CD4-positive, CD25-positive, alpha-beta regulatory T cell (primary cell): ENCODE measurements at places on chromosomes 12 and 14.

DNA sequence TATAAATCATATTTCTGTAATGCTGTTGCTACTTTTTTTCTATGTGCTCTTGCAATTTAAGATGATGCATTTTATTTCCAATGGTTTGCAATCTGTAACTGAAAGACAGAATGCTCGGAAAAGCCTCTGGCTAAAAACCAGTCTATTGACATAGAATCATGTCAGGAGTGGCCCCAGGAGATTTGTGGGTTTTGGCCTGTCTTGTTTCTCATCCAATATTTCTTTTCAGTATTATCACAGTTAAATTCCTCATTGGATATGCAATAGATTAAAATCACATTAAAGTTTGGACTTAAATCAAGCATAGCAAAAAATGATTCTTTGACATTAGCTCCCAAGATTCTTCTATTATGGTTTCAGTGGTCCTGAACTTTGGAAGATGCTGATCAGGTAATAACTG is 19.1 kb upstream of the SLC38A2 start:
- DNase-seq: no peak

DNA sequence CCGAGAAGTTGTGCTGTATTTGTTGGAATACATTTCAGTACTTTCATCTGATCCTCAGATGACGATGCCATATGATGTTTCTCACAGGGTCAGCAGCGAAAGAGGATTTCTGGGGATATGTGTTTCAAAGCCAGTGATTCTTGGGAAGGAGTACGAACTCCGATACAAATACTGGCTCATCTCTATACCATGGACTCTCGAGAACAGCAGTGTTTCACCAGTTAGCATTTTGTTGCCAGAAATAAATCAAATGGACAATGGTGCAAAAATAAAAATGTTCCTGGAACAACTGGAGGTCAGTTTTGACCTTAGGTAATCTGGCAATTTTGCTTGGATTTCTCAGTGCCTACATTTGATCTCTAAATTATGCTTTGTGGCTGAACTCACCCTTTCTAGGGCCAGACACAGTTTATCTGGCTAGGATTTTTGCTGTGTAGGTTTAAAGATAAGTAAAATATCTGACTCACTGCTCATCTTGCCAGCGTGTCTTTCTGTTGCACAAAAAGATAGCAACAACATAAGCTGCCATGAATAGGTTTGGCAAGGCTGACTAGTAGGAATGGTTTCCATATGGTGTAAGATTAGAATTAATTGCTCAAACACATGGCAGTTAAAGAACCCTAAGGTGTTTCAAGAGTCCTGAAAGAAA is 11.0 kb upstream of the MGP start:
- DNase-seq: no peak

- DNase-seq: no peak
These were observed 91.9 kb downstream of the SLC24A4 start for GRCh38 chr14:92414690-92415445.

GRCh38 chr14:44928793-44929192 is 33.0 kb downstream of the KLHL28 start:
- peak; percentile 6 for DNase-seq

GRCh38 chr12:13116259-13116658 is 12.8 kb upstream of the GSG1 start:
- DNase-seq: no peak

DNA sequence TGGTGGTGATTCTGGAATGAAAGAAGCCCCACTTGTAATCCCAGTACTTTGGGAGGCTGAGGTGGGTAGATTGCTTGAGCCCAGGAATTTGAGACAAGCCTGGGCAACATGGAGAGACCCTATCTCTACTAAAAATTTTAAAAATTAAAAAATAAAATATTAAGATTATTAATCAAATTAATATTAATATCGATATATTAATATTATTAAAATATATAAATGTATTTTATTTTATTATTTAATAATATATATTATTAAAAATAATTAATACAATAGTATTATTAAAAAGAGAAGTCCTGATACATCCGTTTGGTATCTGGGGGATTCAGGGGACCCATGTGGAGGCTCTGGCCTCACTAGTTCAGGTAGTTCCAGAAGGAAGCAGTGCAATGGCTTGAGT is 68.7 kb downstream of the FOXN4 start:
- no peak for DNase-seq

DNA sequence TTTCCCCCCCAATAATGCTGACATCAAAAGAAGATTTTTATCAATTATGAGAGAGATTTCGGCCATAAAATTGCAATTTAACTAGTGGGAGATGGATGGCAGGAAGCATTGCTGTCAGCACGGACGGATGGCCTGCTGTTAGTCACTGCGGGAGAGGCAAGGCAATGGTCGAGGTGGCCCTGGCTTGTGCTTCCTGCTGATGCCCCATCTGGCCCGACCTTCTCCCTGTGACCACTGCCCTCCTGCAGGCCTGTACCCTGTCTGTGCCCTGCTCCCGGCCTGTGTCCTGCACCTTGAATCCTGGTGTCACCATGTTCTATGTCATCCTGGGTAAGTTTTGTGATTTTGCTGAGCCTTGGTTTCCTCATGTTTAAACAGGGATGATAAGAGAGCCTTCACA is 67.6 kb downstream of the ADCK1 start:
- DNase-seq: no peak

GRCh38 chr12:97778111-97778510 is 315.5 kb downstream of the RMST start:
- DNase-seq: no peak

- DNase-seq: no peak
These were observed 12.0 kb downstream of the C12orf75 start for GRCh38 chr12:105342464-105342863.

GRCh38 chr12:52362118-52362726 is 5.1 kb downstream of the KRT85 start:
- no peak for DNase-seq

- DNase-seq: no peak
These were observed 841.7 kb downstream of the DIO2 start for GRCh38 chr14:79369359-79370332.

- no peak for DNase-seq
These were observed 329.6 kb downstream of the TMTC2 start for GRCh38 chr12:83016218-83016835.

DNA sequence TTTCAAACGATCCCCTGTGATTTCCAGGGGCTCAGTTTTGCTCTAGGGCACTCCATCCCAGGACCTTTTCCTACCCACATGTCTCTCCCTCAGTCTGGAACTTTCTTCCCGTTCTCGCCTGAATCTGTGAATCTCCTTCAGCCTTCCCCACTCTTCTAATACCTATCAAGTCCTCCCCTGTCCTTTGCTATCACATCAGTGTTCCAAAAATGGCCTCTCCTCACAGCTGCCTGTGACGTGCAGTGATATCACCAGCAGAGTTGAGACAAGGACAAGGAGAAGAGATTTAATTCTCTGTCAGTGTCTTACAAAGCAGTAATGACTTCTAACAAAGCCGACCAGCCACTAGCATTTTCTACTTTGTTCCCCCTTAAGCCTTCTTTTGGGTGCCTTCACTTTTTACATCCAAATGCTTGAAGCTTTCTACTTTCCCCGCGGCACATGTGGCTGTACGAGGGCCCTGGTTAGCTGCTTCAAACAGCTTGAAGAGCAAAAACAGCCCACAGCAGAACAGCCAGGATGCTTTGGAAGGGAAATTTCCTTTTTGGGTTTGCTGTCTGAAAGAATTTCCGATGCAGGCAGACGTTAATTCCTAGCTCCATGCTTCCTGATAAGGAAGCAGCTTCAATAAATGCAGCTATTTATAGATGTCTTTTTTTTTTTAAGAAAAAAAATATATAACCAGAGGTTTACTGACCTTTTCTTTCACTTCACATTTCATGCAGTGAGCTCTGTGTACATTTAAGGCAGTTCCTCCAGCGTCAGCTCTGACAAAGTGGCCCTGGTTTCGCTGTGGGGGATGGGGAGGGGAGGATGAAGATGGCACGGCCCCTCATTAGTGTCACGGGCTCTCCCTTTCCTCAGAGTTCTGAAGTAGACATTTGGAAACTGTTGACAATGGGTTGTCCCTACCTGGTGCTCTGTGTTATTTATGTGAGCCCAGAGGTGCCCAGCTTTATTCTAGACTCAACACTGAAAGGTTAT is 109.3 kb downstream of the ETV6 start:
- no peak for DNase-seq

DNA sequence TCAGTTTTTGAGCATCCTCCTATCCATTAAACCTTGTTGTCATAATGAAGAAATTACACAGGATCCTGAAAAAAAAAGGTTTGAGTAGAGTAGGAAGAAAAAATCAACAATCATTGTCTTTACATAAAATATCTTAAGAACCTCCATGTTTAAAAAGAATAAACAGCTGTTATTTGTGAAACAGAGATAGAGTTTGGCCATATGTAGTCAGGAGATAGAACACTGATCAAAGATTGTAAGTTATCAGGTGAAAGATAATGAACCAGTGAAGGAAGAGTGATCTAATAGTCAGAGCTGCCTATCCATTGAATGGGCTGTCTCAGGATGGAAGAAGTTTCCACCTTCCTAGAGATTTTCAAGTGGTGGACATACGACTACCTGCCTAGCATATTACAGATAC is 397.1 kb downstream of the SOX5 start:
- no peak for DNase-seq

- DNase-seq: peak; percentile 2
These were observed 378.7 kb downstream of the PRKD1 start for GRCh38 chr14:29548948-29549370.

GRCh38 chr12:3195337-3195736 is 118.2 kb downstream of the TSPAN9 start:
- no peak for DNase-seq

DNA sequence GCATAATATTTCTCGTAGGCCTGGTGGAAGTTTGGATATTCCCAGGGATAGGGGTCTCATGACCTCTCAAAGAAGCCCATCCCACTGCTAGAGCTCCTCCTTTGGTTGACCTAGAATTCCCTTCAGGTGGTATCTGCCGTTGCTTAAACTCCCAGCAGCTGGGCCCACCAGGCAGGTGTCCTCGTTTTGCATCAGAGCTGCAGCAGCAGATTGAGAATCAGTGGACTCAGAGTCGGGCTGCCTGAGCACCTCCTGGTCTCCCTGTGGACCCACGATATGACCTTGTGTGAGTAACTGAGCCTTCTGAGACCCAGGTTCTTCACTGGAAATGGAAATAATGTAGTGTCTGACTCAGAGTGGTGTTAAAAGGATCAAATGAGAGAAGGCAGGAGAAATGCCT is 132.7 kb downstream of the PAPOLA start:
- no peak for DNase-seq

DNA sequence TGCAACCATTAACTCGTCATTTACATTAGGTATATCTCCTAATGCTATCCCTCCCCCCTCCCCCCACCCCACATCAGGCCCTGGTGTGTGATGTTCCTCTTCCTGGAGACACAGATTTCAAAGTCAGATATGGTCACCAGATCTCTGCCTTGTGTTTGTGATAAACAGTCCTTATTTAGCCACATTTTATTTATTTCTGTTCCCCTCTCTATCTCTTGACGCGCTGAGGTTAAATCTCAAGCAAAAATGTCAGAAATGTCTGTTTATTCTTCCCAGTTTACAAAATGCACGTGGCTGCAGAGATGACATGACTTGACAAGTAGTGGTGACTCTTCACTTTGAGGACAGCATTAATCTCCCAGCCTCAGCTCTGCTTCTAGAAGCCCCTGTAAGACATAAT is 11.5 kb upstream of the RASSF3 start:
- DNase-seq: no peak

GRCh38 chr12:109154451-109155438 is 38.4 kb downstream of the ACACB start:
- DNase-seq: peak; percentile 82

- DNase-seq: no peak
These were observed 52.5 kb downstream of the KIAA0586 start for GRCh38 chr14:58479975-58480374.

GRCh38 chr12:68012712-68013111 is 23.5 kb downstream of the IFNG-AS1 start:
- DNase-seq: no peak

DNA sequence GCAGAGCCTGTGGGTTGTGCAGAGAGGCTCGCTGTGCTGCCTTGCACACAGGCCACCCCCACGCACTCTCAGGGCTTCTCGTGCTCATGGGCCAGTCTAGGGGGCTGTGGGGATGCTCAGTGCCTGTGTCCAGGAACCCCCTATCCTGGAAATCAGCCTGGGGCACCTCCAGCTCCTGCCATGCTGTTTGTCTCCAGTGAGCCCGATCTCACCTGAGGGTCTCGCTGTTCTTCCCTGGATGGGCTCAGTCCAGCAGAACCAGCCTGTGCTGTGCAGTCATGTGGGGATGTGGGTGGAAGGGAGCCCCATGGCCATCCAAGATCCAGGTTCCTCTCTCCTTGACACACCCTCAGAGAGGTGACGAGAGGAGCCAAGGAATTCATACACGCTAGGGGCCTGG is 26.7 kb downstream of the SERPINA1 start:
- DNase-seq: no peak

GRCh38 chr12:109963743-109964429 is 32.3 kb downstream of the GIT2 start:
- DNase-seq: no peak

- DNase-seq: no peak
These were observed at the start of gene SMOC1 for GRCh38 chr14:69879175-69880043. Gene SMOC1, plus strand, starts transcription at chr14:69879416. Its CDS starts 263 bp downstream, at chr14:69879679.

GRCh38 chr14:31405599-31406232 is 14.6 kb downstream of the HEATR5A start:
- no peak for DNase-seq

DNA sequence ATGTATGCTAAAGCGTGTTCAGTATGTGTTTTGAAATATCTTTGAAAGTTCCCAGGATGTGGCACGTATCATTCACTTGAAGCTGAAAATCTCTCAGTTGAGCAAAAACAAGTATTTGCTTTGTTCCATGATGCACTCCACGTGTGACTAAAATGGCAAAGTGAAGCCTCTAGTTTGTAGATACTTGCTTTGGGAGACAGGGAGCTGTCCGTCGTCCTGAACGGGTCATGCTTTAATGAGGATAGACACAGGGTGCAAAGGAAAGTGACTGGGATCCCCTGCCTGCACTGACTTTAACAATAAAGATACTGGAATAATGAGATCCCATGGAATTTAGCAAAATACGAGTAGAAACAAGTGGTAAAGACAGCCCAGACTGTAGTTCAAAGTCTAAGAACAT is 991.4 kb downstream of the NRXN3 start:
- no peak for DNase-seq

DNA sequence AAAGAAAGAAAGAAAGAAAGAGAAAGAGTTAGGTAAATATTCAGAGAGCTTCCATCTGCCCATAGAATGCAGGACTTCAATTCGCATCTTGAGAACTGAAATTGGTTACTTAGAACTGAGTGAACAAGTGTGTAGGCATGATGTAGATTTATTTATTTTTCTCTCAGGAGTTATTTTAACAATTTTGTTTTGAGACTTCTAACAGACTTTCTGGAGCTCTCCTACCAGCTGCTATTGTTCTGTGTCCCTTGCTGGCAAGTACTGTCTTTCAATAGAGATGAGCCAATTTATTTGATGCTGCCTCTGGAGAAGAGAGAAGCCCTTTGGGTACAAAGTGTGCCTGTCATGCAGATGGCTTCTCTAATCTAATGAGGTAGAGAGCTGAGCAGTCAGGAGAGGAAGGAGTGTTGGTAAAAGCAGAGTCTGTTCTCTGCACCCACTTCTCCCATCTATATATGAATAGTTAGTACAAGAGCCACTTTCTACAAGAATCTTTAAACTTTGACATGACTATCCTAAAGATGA is 67.0 kb downstream of the SYT1 start:
- no peak for DNase-seq

GRCh38 chr12:2559931-2560330 is 234.8 kb upstream of the FKBP4 start:
- DNase-seq: no peak

- no peak for DNase-seq
These were observed 40.3 kb upstream of the STXBP6 start for GRCh38 chr14:25090256-25090655.
